ENCODE measurements at places on chromosomes 16 and 17.

- no peak for DNase-seq
Measured at GRCh38 chr16:88325976-88326375, 56.8 kb upstream of the ZNF469 start.

GRCh38 chr17:696369-696768 lies 18.3 kb downstream of the VPS53 start:
- no peak for DNase-seq

GRCh38 chr17:9845306-9845705 lies 19.6 kb downstream of the GLP2R start:
- no peak for DNase-seq

GRCh38 chr16:71848622-71849021 lies 2.8 kb downstream of the ATXN1L start:
- no peak for DNase-seq
